A549 (cell line): ENCODE measurements at places on chromosomes 2 and 18.

- DNase-seq: no peak
Measured at GRCh38 chr18:38602341-38602740, 1036.7 kb upstream of the CELF4 start.

DNA sequence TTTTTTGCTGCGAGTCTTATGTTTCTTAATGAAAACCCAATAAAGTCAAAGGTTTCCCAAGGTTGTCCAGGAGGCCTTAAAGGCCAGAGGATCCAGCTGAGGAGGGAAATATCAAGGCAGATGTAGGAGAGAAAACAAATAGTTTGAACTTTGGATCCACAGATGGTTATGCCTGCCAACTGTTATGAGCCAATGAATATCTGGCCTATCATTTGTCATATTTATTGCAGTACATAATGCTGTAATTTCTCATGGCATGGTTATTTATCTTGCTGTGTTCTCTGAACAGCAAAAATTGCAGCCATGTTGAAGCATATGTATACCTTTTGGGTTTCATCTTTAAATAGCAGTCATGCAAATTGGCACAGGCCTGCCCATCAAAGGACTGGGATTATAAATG, 38.2 kb upstream of the CAVIN2 start:
- DNase-seq: no peak

DNA sequence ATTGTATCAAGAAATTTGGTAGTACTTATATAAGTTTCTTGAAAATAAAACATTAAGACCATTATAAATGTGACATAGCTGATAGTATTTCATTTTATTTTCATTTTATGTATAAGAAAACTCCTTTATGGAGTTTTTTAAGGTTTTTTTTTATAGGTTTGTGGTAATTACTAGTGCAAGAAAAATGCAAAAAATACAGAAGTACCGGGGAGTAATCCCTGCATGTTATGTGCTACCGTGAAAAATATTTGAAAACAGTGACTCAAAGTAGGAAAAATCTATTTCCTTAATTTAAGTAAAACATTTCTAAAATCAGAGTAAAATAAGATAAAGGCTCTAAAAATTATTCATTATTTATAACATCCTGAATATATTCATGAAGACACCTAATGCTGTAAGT, 21.6 kb downstream of the ZSWIM2 start:
- DNase-seq: no peak

GRCh38 chr2:32377928-32378327, 21.1 kb downstream of the BIRC6 start:
- no peak for DNase-seq

DNA sequence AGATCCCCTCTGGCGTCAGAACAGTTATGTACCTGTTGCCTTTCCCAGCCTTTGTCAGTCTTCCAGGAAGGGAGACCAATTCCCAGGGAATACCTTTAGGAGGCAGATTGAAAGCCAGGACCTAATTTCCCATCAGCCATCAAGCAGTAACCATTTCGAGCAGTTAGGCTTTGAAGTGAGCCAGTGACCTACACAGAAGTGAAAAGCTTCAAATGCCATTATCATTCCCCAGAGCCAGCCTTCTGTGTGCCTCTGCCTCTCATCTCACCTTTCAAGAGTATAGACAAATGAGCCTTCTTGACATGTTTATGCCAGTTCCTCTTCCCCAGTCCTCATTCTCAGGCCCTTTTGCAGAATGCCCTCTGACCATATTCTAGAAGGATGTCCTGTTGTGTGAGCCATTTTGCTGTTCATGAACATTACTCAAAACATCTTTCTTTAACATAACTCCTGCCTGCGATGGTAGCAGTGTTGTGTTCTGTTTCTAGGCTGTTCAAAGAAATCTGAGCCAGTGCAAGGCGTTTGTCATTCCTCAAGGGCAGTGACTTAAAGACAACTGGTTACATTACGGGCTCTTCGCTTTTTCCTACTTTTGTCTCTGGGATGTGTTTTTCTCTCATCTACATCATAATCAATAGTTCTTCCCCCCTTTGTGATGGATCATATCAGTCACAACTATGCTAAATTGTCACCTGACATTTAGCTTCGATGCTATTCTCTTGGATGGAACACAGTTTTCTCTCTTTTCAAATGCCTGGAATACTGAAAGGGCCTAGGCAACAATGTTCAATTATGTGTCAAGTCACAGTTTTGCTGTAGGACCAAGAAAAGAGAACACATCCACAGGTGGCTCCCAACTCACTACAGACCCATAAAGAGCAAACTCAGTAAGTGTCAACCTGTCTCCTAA, 138.6 kb downstream of the ALK start:
- no peak for DNase-seq
